Activated gamma-delta T cell treated with Interleukin-2 at 50 U/mL for 16 hours (primary cell): ENCODE measurements at places on chromosomes 4 and X.

DNA sequence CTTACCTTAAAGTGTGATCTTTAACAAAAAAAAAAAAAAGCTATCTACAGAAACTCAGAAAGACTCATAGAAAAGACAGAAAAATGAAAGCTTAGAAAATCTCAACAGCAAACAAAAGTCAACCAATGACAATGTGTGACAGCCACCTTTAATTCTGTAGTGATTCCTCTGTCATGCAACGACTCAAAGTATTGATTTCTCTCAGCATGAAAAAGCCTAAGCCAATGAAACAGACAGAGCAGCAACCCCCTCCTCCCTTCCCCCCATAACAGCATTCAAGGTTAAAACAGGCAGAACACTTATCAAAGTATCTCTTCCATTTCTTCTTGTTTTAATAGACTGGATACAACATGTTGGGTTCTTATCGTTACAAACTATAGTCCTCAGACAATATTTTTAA, 112.5 kb downstream of the MAB21L2 start:
- DNase-seq = no peak

- DNase-seq = peak; percentile 51
These were observed 35.9 kb downstream of the ANKRD17 start for GRCh38 chr4:73222466-73223257.

GRCh38 chrX:133726211-133726630, 259.2 kb downstream of the GPC3 start:
- no peak for DNase-seq

- DNase-seq = no peak
These were observed 317.2 kb downstream of the DHX15 start for GRCh38 chr4:24266951-24267722.

GRCh38 chr4:5128569-5128968, 77.3 kb downstream of the STK32B start:
- DNase-seq = no peak

GRCh38 chrX:153400146-153401132, 711 bp downstream of the PNMA6E start:
- DNase-seq = peak; percentile 38

- DNase-seq = no peak
These were observed 55.6 kb upstream of the EXOC1L start for GRCh38 chr4:55763996-55764395.

DNA sequence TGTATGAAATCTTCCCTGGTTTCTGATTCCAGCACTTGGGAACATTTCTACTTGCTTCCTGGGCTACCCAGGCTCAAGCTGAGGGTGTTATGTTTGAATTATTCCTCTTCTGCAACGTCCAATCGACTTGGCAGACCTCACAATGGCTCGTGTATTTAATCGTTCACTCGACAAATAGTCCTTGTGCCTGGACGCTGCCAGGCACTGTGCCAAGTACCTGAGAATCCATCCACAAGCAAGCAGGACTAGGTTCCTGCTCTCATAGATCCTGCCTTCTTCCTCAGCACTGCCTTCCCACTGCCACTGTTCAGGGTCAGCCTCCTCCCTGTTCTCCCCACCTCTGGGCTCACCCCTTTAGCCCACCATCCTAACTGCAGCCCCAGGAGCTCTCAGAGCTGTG, 113.3 kb downstream of the EFNB1 start:
- no peak for DNase-seq

- DNase-seq = no peak
These were observed 1.3 kb upstream of the ADH7 start for GRCh38 chr4:99436462-99436861.

GRCh38 chr4:188332265-188332664, 193.0 kb downstream of the TRIML1 start:
- DNase-seq = no peak

- DNase-seq = peak; percentile 50
These were observed 4.6 kb upstream of the SOWAHD start for GRCh38 chrX:119753639-119754257.

- no peak for DNase-seq
These were observed 18.5 kb downstream of the P2RY8 start for GRCh38 chrX:1518512-1518911.

GRCh38 chr4:41890085-41890484, 45.1 kb upstream of the TMEM33 start:
- no peak for DNase-seq

- DNase-seq = no peak
These were observed 200.6 kb upstream of the RBPJ start for GRCh38 chr4:26120098-26120825.

- no peak for DNase-seq
These were observed 52.7 kb downstream of the IRF2 start for GRCh38 chr4:184421533-184422155.

DNA sequence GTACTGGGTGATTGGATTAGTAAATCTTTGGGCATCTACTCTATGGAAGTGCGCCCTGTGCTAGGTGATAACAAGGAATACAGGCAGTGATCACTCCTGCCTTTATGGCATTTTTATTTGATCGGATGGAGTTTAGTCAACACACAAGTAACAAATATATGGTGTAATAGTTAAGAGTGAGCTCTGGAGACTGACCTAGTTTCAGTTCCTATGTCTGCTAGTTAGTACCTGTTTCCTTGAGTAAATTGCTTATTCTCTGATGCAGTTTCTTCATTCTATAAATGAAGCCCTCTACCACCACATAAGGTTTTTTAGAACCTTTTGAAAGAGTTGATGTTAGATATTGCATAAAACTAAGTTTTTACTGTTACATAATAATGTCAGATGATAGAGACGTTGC, 134.6 kb downstream of the KDM6A start:
- DNase-seq = no peak

DNA sequence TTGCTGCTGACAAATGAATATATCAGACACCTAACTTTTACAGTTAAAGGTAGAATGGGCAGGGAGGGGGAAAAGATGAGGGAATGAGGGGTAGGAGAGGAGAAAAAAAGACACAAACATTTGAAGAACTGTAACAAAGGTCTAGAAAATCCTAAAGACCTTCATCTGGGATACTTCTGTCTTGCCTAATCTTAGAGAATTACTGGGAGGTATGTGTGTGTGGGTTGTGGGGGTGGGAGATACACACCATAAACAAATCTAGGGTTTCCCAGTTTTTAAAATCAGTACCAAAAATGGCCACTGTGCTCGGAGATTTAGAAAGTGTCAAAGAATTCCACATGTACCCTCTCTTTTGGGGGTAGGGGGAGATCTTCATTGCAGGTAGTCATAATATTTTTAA, 166.7 kb downstream of the SH3KBP1 start:
- no peak for DNase-seq

- DNase-seq = no peak
These were observed 41.3 kb upstream of the MTM1 start for GRCh38 chrX:150527108-150527507.

DNA sequence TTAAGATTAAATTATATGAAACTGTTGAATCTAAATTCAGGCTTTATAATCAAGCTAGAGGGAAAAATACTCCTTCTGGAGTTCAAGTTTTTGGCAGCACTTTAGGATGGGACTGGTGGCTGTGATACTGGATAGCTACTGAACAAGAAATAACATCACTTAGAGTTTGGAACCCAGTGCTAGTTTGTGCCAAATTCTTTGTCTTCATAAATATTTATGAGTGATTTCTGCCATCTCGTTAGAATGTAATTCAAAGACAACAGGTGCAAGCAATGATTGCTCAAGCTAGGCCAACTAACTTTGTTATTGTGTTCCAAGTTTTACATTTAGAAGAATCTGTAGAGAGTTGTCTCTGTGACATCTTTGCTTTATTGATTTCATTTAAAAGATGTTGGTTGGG, 417.9 kb downstream of the FAT4 start:
- DNase-seq = no peak

- DNase-seq = no peak
These were observed at the start of gene FGF5 for GRCh38 chr4:80266253-80266901. Gene FGF5, plus strand, starts transcription at chr4:80266664. Its CDS starts 161 bp downstream, at chr4:80266825.

DNA sequence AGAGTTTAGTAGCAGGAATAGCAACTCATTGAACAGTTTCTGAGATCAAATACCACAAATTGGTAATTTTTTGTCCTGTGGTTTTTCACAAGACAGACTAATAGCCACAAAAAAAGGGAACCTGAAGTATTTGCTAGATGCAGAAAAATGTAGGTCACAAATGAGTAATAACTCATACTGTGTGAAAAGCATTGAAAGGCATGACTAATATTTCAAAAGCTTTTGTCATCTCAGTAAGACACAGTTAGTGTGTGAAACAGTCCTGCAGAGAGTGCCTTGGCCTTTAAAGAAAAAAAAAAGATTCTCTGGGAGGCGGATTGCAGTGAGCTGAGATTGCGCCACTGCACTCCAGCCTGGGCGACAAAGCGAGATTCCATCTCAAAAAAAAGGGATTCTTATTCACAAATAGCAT, 31.4 kb upstream of the SLC25A31 start:
- DNase-seq = no peak

- no peak for DNase-seq
These were observed 136.7 kb upstream of the C1QTNF7 start for GRCh38 chr4:15291122-15291521.

GRCh38 chr4:41567186-41567585, 29.2 kb downstream of the LIMCH1 start:
- DNase-seq = no peak

DNA sequence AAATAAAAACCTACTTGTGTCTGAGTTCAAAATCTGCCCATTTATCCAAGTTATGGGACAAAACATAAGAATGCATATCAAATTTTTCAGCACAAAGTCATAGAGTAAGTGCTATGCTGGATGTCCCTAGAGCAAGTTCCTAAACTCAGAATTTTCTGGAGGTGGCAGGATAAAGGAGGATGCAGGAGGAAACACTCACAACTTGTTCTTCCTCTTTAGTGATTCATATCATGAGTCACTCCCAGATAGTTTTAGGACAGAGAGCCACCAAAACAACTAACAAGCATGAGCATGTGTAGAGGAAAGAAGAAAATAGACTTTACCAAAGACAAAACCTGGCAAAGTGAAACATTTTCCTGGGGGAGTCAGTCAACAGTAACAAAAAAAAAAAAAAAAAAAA, 302.7 kb downstream of the KCTD8 start:
- no peak for DNase-seq

- DNase-seq = no peak
These were observed 35.7 kb downstream of the ACE2 start for GRCh38 chrX:15564981-15565579.

GRCh38 chr4:32030406-32030805, 1310.2 kb downstream of the PCDH7 start:
- no peak for DNase-seq
